ENCODE measurements at places on chromosomes 4 and X.
A peak's percentile ranks its signal among the peaks of the same experiment; 100 is the strongest.

DNA sequence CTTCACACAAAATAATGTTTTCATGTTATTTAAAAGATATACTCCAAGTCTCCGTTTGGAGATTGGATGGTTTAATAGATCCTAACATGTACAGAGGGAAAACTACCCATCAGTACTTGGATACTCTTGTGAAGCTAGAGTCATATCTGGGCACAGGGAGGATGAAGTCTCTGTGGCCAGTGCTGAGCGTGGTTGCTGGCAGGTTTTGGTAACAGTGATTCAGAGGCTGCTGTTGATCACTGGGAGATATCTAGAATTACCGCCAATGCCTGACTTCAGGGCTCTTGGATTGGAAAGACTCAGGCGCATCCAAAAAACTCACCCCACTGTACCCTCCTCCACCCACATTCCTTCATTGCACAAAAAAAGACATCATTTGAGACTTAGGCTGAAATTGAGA is 107.2 kb upstream of the PGRMC2 start:
- no peak for DNase-seq

DNA sequence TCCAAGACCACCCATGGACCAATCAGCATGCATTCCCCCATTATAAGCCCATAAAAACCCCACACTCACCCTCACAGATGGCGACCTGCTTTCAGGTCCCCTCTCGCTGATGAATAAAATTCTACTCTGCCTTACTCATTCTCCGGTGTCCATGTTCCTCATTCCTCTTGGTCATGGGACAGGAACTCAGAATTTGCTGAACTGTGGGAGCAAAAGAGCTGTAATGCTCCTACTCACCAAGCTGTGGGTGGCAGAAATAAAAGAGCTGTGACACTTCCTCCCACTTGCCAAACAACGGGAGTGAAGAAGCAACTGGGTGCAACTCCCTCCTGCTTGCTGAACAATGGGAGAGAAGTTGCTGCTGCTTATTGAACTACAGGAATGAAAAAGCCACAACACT is 168.5 kb upstream of the PCDH18 start:
- no peak for DNase-seq

DNA sequence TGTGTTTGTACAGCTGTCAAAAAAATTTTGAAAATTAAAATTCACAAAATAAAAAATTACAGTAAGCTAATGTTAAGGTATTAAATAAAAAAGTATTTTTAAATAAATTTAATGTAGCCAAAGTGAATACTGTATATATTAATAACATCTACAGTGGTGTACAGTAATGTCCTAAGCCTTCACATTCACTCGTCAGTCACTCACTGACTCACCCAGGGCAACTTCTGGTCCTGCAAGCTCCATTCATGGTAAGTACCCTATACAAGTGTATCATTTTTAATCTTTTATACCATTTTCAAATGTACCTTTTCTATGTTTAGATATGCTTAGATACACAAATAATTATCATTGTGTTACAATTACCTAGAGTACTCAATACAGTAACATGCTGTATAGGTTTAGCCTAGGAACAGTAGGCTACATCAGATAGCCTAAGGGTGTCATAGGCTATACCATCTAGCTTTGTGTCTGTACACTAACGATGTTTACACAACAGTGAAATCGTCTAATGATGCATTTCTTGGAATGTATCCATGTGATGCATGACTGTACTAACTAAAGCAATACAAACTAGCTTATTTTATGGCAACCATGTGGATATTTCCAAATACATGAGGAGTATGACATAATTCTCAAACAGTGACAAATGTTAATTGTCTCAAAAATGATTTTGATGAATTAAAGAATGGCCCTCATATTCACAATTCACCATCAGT is 13.7 kb downstream of the DDX60 start:
- no peak for DNase-seq

- DNase-seq = no peak
These were observed 40.0 kb downstream of the SH2D1A start for GRCh38 chrX:124386401-124386800.

DNA sequence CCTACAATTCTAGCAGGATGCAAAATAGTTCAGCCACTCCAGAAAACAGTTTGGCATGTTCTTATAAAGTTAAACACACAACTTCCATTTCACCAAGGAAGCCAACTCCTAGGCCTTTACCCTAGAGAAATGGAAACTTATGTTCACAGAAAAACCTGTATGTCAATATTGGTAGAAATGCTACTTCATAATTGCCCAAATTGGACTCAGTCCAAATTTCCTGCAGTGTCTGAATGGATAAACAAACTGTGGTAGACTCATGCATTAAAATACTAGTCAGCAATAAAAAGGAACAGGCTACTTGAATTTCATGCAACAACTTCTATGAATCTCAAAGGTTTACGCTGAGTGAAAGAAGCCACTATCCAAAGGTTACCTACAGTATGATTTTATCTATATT is 1738.8 kb upstream of the IGFBP7 start:
- DNase-seq = no peak

DNA sequence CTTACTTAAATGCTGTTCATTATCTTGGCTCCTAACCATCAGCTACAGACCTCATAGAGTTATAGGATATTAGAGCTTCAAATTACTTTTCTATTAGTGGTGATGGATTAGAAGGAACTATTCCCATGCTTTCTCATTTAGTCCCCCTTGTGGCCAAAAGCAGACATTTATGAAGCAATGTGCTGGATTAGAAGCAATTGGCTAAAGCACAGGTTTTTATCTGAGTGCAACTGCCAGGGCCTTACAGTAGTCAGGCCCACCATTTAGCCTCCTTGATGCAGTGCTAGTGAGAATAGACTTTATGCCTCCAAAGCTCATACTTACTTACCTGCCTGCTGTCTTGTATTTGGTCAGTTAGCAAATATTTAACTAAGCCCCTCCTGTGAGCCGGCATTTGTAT is 93.0 kb downstream of the TSPAN7 start:
- DNase-seq = no peak

DNA sequence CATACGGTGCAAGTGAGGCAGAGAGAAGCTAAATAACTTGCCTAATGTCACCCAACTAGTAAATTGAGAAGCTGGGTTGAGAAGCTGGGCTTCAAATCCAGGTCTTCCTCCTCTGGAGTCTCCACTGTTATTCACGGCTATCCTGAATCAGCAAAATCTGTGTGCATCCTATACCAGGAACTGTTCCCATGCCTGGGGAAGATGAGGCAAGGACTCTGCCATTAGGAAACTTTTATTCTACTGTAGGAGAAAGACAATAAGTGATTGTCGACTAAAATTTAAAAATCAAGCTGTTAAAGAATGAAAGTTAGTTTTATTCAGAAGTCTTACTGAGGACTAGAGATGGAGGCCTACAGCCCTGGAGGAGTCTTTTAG is 872 bp upstream of the TEC start:
- no peak for DNase-seq

DNA sequence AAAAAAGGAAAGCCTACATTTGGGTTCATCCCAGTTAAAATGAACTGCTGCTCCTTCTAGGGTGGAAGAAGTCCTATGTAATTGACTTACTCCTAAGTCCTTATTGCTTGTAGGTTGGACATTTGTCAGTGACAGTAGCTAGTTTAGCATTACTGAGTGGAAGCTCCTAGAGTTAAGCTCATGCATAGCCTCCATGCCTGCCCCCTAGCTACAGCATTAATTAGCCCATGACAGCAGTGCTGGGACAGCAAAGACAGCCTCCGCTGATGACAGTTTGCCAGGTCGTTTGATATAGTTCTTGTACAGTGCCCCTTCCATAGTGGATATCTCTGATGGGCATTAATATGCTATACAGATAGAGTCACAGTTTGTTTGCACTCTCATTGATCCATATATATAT is 18.7 kb upstream of the GALNTL6 start:
- no peak for DNase-seq

- no peak for DNase-seq
These were observed 92.6 kb upstream of the TRPC3 start for GRCh38 chr4:122044501-122044900.

GRCh38 chrX:39551762-39552161 is 546.0 kb downstream of the BCOR start:
- no peak for DNase-seq

DNA sequence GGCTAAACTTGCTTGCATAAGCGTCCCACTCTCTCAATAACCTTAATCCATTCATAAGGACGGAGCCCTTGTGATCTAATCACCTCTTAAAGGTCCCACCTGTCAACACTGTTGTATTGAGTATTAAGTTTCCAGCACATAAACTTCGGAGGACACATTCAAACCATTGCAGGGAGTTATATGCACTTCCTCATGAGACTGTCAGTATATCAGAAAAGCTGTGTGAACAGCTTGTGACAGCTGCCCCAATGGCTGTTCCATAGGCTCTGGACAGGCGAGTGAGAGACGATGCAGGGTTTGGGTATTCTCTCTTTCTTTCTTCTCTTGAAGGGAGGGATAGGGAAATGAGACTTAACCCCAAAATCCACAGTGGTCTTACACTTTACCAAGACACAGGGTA is 64.2 kb upstream of the RPL34 start:
- no peak for DNase-seq

DNA sequence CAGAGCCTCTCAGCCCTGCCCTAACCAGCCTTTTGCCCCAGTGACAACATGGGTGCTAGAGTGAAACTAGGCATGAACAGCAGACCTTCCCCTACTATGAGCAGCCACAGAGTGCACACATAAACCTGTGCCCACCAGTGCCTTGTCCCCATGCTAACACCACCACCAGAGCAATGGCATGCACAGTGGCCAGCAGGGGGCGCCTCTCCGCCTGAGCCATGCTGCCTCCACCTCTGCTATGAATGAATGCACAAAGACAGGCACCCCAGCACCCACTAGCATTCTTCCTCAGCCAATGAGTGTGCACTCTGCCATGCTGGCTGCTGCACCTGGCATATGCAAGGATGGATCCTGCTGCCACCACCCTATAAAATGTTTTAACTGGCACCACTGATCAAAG is 286.9 kb upstream of the FGF16 start:
- DNase-seq = peak; percentile 14

Data from activated CD4-positive, alpha-beta T cell treated with anti-CD3 and anti-CD28 coated beads, Interleukin-2, amount 50 U/mL, for 48 hours (primary cell).